ENCODE measurements at places on chromosomes 12 and 14.

DNA sequence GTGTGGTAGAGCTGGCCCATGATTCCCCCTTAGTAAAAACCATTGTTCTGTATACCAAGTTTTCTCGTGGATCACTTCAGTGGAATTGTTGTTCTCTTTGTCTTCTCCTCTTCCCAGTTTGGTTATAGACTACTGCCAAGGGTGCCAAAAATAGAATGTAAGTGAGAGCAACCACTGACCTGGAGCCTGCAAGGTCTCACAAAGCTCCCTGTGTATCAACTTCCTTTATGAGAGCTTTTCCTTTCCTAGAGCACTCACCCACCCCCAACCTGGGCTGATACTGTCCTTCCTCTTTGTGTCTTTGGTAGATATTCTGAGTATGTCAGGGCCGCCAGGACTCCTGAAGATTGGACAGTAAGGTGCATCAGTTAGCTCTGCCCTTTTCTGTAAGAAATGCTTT, 101.0 kb downstream of the SCN8A start:
- no peak for DNase-seq

GRCh38 chr14:100539766-100540140, 47.5 kb downstream of the BEGAIN start:
- no peak for DNase-seq

GRCh38 chr14:61332658-61333029, 11.3 kb downstream of the PRKCH start:
- no peak for DNase-seq

GRCh38 chr12:18267427-18268099, 6.2 kb downstream of the PIK3C2G start:
- no peak for DNase-seq

- DNase-seq, result peak; percentile 68
These were observed 1.4 kb upstream of the ASIC1 start for GRCh38 chr12:50055831-50056638.

- DNase-seq, result peak; percentile 58
These were observed 2.5 kb downstream of the USP44 start for GRCh38 chr12:95548539-95549391.

DNA sequence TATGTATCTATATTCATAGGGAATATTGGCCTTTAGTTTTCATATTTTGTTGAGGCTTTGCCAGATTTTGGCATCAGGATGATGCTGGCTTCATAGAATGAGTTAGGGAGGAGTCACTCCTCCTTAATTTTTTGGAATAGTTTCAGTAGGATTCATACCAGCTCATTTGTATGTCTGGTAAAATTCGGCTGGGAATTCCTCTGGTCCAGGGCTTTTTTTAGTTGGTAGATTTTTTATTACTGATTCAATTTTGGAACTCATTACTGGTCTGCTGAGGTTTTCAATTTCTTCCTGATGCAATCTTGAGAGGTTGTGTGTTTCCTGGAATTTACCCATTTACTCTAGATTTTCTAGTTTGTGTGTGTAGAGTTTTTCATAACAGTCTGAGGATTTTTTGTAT, 175.2 kb downstream of the EPS8 start:
- no peak for DNase-seq

DNA sequence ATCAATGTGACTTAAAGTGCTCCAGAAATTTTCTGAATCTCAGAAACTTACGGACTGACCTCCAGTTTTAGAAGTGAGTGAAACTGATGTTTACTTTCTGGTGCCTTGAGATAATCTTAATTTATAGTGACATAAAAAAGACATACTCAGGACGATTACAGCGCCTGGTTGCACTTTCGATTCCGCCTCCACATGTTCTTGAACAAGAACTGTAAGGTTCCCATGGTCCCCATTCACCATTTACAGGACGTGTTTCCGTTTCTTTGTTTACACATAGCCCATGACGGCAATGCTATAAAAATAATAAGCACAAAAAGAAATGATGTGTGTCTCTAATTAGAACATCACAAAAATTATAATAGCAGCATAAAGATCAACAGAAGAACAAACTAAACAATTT, 98.2 kb downstream of the ADAMTS20 start:
- DNase-seq, result no peak

GRCh38 chr12:3661028-3661427, 91.9 kb downstream of the CRACR2A start:
- DNase-seq, result no peak

GRCh38 chr12:62210422-62210821, 49.8 kb upstream of the USP15 start:
- DNase-seq, result no peak

GRCh38 chr14:77103951-77104350, 5.9 kb downstream of the CIPC start:
- no peak for DNase-seq

GRCh38 chr12:75208856-75209811, 505 bp downstream of the KCNC2 start:
- DNase-seq, result peak; percentile 67

- peak; percentile 54 for DNase-seq
These were observed 21.4 kb downstream of the ABCB9 start for GRCh38 chr12:122944605-122945592.

GRCh38 chr12:91622981-91623380, 440.4 kb upstream of the DCN start:
- no peak for DNase-seq

- DNase-seq, result no peak
These were observed 56.8 kb upstream of the CNOT2 start for GRCh38 chr12:70186436-70186835.

GRCh38 chr14:86654558-86655184, 1124.7 kb downstream of the FLRT2 start:
- peak; percentile 16 for DNase-seq

DNA sequence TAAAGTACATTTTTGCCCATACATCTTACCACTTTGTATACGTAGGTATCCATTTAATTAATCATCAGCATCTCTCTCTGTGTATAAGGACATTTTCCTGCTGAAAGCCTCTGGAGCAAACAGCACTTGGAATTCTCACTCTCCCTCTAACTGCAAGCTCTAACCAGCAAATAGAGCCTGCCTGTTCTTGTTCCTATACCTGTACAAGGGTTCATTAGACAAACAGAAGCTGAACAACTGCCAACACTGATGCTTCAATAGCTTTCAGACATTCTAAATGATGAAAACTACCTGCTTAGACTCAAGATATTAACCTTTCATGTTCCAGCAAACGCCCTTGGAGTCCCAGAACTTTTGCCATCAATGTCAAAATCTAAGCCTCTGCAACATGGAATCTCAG, 98.0 kb downstream of the KCNH5 start:
- DNase-seq, result no peak

DNA sequence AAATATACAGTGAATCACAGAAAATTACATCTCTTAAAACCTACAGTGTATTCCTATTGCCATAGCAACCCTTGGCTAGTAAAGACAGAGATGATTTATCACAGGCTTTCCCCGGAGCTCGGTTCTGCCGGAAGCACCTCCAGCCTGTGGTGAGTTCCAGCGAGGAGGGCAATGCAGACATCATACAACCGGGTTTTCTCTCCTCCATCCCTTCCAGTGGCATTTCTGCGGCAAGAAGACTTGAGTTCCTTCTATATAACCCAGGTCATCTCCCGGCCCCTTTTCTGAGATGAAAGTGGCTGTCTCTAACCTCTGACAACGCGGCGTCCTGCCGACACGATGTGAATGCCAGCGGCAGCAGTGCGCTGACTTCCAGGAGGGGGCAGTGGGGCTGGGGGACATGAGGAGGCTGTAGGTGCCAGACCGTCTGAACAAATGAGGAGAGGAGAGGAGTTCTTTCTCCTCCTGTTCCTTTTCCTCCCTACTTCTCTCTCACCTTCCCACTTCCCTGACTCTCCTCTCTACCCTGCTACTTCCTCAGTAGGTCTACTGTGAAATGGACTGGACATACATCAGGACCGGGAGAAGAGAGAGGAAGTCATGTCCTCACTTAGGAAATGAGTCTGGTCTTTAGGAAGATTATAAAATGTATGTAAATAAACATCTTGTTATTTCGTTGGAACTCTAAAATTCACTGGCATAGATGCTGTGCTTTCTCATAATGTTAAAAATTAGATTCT, 68.6 kb upstream of the MAX start:
- DNase-seq, result peak; percentile 56

DNA sequence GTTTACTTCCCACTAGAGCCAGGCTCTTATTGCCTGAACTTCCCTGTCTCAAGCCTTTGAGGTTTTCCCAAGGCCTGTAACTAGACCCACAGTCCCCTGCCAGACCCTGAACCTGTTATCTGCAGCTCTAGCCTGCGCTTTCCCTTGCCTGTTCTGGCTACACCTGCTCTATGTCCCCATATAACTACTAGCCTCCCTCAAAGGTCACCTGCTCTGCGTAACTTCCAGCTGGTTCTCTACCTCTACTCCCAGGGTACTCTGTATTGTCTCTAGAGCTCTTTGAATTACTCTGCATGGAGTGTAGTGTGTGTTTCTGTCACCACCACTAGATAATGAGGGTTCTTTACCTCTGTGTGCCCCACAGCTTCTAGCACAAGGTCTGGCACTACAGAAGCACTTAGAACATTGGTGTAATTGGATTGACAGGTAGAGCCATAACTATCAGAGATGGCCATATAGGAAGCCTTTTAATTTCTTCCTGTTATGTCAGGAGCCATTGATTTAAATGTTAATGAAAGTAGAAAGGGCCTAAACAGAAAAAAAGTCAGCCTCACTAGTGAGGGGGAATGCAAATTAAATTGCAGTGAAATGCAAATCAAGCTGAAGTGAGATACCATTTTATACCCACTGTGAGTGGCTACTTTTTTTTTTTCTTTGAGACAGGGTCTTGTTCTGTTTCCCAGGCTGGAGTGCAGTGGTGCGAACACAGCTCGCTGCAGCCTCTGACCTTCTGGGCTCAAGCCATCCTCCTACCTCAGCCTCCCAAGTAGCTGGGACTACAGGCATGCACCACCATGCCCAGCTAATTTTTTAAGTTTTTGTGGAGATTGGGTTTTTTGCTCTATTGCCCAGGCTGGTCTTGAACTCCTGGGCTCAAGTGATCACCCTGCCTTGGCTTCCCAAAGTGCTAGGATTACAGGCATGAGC, 47.8 kb downstream of the EID3 start:
- DNase-seq, result no peak

- no peak for DNase-seq
These were observed 642.7 kb downstream of the DIO2 start for GRCh38 chr14:79568594-79568993.

DNA sequence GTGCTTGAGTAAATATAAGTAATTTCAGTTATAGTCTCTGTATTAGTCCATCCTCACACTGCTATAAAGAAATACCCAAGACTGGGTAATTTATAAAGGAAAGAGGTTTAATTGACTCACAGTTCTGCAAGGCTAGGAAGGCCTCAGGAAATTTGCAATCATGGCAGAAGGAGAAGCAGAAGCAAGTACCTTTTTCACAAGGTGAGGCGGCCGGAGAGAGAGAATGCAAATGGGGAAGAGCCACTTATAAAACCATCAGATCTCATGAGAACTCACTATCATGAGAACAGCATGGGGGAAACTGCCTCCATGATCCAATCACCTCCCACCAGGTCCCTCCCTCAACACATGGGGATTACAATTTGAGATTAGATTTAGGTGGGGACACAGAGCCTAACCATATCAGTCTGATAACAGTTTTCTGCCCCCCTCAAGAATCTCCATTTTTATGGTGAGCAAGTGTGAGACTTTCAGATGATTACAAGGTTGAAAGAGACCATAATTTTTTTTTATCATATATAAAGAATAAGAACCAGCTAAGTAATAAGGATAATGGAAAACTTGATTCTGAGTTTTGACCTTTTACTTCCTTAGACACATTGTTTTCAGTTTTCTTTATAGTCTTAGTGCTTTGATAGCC, 35.6 kb downstream of the LEMD3 start:
- no peak for DNase-seq

- no peak for DNase-seq
These were observed 50.9 kb downstream of the TRPV4 start for GRCh38 chr12:109782326-109782703.
